ENCODE measurements at places on chromosomes 3 and 15. TPM values are rescaled to one million over a fixed set of nuclear protein-coding genes. Genes with fewer than 3 reads are reported as not detected.

- no peak for DNase-seq
Observed at GRCh38 chr15:52462806-52463360, 65.8 kb downstream of the MYO5A start.

DNA sequence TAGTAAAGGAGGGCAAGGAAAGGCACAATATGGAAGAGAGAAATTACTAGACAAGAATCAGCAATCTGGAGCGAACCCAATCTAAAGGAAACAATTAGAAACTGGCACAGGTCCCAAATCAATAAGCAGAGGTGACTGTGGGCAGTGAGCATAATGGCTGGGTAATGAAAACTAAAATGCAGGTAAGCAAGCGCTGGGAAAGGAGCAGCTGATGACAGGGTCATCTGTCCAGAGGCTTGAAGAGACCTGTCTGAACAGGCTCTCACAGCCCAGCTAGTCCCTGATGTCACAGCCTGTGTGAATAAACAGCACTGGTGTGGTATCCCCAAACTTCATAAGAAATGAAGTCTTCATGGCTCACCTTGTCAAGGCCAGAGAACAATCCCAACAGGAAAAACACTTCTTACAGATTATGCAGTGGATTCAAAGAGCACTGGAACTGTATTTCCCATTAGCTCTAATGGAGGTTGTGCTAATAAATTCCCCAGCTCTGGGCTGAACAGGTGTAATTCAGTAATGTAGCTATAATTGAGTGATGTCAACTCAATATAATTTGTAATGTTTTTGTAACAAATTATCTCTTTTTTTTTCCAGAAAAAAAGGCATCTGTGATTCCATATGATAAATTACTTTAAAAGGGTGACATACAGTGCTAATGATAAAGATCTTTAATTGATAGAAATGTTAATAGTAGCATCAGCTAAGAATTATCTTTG is 197.3 kb downstream of the FHIT start:
- DNase-seq: no peak

Gene GPR15
- total RNA-seq: 40.6 TPM

Gene SEMA7A
- total RNA-seq: 15.2 TPM

- DNase-seq: no peak
Observed at GRCh38 chr15:39171944-39172368, 408.9 kb upstream of the THBS1 start.

DNA sequence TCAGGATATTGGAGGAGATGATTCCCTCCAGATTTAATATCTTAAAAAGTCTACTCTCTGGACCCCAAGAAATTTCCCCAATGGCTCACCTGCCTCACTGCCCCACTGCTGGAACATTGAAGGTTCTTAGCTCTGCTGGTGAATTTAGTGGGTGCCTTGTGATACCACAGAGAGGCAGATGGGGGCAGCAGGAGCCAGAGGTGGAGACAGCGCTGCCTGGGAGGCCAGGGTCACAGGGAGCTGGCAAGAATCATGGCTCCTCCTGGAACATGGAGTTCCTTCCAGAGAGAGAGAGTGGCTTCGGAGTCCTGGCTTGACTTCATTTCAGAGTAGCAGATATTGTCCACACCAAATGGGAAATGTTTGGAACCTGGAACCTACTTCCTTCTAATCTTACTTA is 263.5 kb upstream of the CFAP20DC start:
- peak; percentile 41 for DNase-seq

Gene RLBP1
- not detected for total RNA-seq

Gene PYGO1
- not detected for total RNA-seq

GRCh38 chr3:42750834-42751233 is 22.2 kb downstream of the CCDC13 start:
- DNase-seq: no peak

Gene TCF12
- 76.4 TPM for total RNA-seq

DNA sequence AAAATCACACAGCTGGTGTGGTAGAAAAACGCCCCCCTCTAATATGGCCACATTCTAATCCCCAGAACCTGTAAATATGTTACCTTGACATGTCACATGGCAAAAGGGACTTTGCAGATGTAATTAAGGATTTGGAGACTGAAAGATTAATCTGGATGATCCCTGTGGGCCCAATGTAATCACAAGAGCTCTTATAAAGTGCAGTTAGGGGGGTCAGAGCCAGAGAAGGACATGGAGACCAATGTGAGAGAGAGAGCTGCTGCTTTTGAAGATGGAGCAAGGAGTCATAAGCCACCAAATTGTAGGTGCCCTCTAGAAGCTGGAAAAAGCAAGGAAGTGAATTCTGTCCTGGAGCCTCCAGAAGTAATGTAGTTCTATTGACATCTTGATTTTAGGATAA is 152.6 kb downstream of the PEX5L start:
- no peak for DNase-seq

- no peak for DNase-seq
Observed at GRCh38 chr3:33025648-33026178, 71.2 kb downstream of the GLB1 start.

GRCh38 chr3:156240642-156241041 is 120.3 kb downstream of the KCNAB1 start:
- no peak for DNase-seq

- DNase-seq: no peak
Observed at GRCh38 chr3:68919000-68919399, 13.3 kb downstream of the TAFA4 start.

- DNase-seq: no peak
Observed at GRCh38 chr3:135645541-135645940, 320.0 kb upstream of the PPP2R3A start.

Gene NAALADL2
- not detected for total RNA-seq

DNA sequence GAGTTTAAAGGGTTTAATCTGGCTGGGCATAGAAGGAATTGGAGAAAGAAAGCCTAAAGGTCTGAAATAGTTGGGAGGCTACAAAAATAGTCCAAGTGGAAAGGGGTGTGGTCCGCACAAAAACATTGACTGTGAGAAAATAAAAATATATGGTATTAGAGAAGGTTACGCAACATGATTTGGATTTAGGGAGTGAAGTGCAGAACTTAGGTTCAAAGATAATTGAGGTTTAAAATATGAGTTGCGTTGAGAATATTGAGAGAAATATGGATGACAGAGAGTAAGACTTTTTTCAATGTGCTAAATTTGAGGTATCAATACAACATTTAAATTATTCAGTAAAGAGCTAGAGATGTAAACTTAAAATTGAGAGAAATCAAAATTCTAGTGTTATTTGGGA is 15.4 kb upstream of the CMC1 start:
- no peak for DNase-seq

GRCh38 chr3:192514754-192515663 is 212.3 kb downstream of the FGF12 start:
- DNase-seq: peak; percentile 33

DNA sequence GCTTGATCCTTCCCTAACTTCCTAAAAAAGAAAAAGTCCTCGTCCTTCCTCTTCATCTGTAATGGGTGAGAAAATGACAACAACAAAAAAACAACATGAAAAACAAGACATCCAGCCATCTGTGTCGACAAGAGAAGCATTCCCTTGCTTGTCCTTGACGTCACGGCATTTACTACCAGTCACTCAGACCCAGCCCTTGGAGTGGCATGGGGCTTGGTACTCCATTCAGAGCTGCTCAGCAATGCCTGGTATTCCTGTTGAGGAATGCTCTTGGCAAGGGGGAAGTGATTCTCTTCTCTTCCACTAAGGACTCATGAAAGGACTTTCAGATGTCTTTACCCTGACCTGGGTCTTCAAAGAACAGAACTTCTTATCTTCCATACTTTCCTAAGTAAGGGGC is 339.7 kb upstream of the RASGRP1 start:
- DNase-seq: no peak

Gene FAM3D
- not detected for total RNA-seq

DNA sequence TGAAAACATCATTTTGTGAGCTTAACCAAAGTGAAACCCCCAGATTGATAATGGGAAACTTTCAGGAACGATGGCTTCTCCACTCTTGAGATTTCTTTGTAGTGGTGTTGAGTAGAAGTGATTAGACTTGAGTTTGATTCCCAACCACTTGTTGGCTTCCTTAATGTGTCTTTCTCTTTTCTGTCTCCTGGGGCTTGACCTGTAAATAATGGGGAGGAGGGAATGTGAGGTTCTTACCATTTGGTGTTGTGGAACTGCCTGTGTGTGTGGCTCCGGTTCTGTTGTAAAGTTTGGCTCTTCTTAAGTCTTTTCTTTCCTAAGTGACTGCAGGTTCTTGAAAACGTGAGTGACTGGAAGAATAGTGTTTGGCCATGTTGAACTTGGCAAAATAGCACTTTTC is 2.7 kb downstream of the CDV3 start:
- DNase-seq: no peak

Gene GNB5
- total RNA-seq: 40.5 TPM

Gene AHSG
- total RNA-seq: not detected

GRCh38 chr3:156582532-156583183 is 27.7 kb upstream of the SSR3 start:
- DNase-seq: no peak

DNA sequence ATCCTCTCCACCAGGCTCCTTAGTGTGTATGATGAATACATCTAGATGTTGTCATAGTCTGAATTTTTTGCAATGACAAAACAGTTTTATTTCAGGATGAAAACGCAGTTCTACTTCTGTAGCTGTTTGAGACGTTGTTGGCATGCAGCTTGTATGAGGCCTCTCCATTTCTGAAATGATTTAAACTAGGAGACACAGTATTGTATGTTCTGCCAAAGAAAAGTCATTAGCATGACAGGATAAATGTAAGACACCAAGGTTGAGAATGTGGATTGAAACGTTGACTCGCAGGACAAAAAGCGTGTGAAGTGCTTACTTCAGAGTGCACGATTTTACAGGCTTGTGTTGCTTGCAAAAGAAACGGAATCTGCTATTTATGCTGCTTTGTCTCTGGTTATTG is 35.3 kb downstream of the ABHD17C start:
- no peak for DNase-seq

GRCh38 chr15:81484086-81484955 is 110.3 kb upstream of the TMC3 start:
- no peak for DNase-seq

DNA sequence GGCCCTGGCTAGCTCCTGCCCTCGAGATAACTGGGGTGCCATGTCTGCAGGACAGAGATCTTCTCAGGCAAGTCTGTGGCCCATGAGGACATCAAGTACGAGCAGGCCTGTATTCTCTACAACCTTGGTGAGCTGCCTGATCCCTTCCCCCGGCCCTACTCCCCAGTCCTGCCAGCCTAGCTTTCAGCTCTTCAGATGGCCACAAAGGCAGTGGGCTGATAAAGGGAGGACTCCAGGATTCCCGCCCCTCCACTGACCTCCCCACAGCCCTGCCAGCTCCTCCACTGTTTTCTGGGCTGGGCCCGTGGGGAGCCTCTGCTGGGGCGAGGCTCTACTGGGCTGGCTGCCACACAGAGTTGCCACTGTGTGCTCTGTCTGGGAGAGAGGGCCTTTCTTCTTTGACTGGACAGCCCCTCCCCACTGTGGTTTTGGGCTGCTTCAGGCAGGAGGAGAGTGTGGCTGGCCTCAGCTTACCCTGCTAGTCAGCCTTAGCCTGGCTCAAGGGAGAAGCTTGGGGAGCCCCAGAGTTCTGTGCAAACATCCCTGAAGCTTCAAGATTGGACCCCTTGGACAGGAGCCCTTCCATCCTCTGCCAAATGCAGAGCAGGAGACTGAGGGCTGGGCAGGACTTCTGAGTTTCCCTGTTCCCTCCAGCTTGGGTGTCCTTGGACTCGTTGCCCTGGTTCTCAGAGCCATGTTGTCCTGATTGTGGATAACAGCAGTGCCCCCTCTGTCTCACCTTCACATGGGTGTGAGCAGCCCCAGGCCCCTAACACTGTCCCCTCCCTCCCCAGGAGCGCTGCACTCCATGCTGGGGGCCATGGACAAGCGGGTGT is 24.4 kb downstream of the PTPN23 start:
- DNase-seq: no peak

GRCh38 chr3:128760881-128761280 is 34.9 kb downstream of the RAB7A start:
- DNase-seq: no peak

DNA sequence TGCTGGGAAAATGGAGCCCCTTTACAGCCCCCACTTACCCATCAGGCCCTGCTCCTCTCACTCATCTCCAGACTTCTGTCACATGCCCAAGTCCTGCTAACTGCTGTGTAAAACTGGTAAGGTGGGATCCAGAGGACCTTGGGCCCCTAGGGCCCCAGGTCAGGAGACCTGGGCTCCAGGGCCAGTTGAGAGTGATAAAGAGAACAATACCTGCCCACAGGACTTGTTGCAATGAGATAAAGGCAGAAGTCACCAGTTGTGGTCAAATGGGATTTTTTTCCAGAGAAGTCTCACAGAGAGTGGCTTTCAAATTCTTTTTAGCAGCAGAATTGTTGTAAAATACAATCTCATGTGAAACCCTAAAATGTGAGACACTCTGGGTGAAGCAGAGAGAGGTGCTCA is 753 bp downstream of the FURIN start:
- DNase-seq: no peak

Gene TERC
- total RNA-seq: 7.3 TPM

DNA sequence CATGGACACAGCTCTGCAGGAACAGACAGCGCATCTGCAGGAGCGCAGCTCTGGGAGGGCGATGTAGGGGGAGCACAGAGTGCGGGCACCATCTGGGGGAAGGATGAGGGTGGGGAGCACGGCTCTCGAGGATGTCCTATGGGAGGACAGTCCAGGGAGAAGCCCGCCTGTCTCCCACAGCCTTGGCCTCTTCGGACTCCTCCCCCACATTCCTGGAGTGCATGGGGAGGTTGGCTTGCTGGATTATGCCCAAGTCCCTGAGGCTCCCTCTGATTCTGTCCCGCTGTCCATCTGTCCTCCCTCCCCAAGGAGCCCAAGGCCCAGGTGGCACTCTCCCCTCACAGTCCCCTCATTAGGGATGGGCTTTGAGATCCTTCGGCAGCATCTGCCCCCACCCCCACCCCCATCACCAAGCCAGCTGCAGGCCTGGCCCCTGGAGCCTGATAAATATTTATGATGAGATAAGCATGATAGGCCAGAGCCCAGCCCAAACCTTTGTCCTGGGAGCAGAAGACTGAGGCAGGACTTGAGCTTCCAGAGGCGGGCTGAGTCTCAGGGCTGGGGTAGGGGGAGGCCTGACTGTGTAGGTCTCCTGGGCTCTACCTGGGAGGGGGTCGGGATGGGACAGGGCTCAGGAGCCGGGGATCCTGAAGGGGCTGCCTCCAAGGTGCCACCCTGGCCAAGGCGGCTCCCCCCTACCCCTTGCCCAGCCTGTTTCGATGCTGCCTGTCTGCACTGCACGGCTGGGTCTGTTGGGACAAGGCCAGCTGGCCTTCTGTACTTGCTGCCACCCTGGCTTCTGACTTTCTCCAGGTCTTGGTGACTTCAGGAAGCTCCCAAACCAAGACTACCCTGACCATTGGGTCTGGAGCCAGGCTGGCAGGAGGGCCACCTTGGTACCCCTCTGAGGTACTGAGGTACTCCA is 28.6 kb upstream of the SEMA3F start:
- DNase-seq: no peak

GRCh38 chr15:62992302-62992701 is 50.2 kb upstream of the TPM1 start:
- no peak for DNase-seq

All from activated naive CD8-positive, alpha-beta T cell treated with anti-CD3 and anti-CD28 coated beads, Interleukin-2, amount 10 ng/mL, durations not matched to agents 7 days and 5 days (primary cell).